RKO (cell line): ENCODE measurements at places on chromosomes 7 and 10.

- DNase-seq, result no peak
Observed at GRCh38 chr7:45026984-45027773, 27.2 kb downstream of the CCM2 start.

DNA sequence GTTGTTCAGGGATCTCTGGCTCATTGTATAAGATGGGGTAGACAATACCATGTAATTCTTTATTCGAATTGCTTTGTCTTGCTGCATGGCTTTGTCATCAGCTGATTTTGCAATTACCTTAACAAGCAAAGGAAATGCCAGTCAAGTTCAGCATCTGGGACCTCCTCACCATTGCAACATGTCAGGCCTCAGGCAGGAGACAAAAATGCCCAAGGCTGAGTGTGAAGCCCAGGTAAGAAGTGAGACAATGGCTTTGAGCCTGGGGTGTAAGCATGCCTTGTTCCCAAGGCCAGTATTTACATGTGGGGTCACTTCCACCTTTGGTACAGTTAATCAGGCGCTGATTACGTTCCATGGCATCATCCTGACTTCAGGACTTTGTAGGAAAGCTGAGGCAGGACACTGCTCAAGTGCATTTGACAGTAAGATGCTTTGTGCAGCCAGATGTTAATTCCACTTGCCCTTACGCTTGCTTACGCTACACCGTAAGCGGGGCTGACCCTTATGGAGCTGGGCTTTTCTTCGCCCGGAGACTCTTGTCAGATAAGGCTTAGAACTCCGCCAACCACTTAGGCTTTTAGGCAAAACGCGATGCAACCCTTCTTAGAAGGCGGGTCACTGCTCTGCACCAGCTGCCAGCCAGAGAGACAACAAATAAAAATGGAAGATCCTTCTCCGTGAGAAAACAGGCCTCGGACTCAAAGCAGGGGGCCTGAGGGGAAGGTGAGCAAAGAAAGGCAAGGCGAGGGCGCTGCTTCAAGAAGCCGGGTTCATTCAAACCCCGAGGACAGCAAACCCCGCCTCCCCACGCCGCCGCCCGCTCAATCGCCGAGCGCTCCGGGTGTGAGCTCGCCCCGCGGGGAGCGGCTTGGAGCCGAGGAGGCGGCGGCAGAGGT lies 1.3 kb upstream of the SP4 start:
- DNase-seq, result no peak

DNA sequence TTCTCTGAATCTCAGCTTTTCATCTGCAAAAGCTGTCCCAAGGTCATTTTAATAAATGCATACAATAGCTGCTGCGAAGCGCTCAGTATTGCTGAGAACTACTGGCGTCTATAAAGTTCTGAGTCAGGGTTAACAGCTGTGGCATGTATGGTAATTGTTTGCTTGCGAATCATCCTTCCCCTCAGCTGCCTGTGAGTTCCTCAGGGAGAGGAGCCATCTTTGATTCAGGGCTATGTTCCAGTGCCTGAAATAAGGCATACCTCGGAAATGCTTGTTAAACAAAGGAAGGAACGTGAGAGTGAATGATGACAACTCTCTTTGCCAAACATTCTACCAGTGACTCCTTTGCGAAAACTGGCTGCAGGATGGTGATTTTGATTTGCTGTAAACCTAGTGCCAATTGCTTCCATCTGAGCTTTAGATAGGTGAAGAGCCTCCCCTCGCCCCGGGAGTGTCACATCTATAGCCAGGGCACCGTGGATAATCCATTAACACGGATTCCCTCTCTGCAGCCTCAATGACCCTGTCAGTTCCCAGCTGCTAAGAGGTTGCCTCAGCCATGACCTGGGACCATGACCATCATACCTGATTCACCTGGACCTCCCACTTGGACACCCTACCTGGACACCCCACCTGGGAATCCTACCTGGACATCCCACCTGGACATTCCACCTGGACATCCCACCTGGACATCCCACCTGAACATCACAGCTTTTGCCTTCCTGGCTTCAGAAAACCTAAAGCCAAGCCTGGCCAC lies 39.6 kb downstream of the GPRIN2 start:
- peak; percentile 93 for DNase-seq

DNA sequence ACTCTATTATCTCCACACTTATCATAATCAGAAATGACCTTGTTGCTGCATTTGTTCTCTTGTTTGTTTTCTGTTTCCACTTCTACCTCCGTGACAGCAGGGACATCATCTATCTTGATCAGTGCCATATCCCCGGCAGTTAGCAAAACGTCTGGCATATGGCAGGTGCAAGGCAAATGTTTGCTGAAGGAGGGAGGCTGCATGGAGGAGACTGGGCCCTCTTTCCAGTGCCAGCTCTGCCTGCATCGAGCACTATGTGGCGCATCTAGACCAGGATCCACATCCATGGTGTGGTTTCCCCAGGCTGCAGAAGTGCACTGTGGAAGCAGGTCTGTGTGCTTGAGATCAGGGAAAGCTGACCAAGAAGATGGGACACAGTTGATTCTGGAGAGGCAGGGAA lies 181.2 kb downstream of the KCNMA1 start:
- no peak for DNase-seq

DNA sequence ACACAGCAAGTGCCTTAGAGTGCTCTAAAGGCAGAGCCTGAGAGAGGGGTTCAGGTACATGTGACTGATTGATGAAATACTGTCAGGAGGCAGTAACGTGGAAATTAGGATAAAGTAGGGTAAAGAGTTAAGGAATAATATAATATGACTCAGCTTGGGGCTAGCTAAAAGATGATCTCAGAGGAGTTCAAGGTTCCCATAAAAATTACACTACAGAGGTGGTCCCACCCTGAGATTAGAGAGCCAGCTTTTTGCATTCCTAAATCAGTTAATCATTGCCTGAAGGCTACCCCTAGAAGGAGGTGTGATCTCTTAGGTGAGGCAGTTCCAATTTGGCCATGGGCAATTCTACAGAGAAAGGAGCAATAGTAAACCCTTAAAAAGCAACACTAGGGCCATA lies 5.8 kb downstream of the LIPJ start:
- no peak for DNase-seq

GRCh38 chr7:36794689-36795088 lies 70.4 kb upstream of the AOAH start:
- DNase-seq, result no peak

DNA sequence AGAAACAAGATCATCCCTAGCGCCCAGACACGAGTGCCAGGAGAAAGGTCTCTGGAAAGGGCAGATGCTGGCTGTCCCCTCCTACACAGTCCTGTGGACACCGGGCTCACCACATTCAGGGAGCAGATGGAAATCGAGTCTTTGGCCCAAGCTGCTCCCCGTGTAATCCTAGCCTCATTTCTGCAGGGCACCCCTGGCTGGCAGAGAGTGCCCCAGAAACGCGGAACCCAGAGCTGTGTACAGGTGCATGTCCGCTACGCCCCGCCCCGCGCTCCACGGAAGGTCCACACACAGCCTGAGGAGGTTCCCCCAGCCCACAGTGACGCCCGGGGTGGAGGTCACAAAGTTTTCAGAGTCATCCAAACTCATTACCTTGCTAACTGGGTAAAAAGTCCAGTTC lies 202.8 kb downstream of the MAD1L1 start:
- no peak for DNase-seq
